ENCODE measurements at places on chromosomes 3 and 15.

- H3K4me1 ChIP-seq = peaks cover 8% of the 10 kb centered on the region
- peaks cover 9% of the 10 kb centered on the region for H3K27me3 ChIP-seq
- no peak overlapping the region for H3K27ac ChIP-seq
- DNase-seq = no peak
- H3K36me3 ChIP-seq = no peaks in the 10 kb centered on the region
- H3K4me3 ChIP-seq = no peak overlapping the region
Observed at GRCh38 chr3:129028866-129029265, 27.8 kb downstream of the EFCC1 start.

DNA sequence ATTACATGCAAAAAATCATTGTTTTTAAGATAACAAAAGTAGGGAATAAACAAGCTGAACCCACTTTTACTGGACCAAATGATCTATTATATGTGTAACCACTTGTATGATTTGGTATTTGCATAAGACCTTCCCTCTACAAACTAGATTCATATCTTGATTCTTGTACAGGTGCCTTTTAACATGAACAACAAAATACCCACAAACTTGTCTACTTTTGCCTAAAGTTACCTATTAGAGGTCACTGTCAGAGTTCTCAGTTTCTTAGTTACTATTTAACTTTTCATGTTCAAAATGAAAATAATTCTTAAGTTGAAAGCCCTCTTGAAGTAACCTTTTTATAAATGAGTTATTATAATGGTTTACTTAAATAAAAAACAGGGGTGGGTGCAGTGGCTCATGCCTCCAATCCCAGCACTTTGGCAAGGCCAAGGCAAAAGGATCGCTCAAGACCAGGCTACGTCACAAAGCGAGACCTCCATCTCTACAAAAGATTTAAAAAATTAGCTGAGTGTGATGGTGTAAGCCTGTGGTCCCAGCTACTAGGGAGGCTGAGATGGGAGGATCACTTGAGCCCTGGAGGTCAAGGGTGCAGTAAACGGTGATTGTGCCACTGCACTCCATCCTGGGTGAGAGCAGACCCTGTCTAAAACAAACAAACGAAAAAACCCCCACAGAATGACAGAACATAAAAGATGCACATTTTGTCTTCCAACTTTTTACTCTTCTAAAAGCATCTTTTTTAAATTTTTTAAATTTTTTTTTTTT lies 16.0 kb downstream of the ACTR8 start:
- no peak for DNase-seq
- peaks cover 23% of the 10 kb centered on the region for H3K36me3 ChIP-seq
- H3K27ac ChIP-seq = no peak overlapping the region
- no peaks in the 10 kb centered on the region for H3K4me1 ChIP-seq
- H3K4me3 ChIP-seq = no peak overlapping the region

DNA sequence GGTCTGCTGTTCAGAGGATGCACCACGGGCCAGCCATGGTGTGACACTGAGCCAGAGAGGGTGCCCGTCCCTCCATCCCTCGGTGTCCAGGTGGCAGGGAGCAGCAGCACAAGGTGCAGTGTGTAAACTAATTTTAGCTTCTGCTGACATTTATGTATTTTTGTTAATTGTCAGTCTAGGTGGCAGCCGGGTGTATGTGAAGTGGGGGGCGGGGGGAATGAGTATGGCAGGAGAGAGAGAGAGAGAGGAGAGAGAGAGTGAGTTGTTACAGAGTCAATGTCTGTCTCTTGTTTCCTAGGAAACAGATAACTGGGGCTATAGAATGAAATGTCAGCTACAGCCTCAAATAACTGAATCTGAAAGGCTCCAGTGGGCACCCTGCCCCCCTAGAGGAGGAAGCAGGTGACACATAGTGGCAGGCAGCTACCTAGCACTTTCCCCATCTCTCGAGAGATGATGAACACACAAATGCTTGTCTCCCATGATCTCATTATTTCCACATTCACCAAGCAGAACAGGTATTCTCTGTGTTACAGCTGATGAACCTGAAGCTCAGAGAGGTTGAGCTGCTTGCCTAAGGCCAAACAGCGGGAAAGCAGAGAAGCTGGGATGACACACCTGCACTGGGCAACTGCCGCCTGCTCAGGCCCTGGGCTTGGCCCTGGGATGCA lies 24.7 kb downstream of the RASGRF1 start:
- DNase-seq = no peak
- H3K4me3 ChIP-seq = no peak overlapping the region
- H3K36me3 ChIP-seq = no peaks in the 10 kb centered on the region
- peaks cover 21% of the 10 kb centered on the region for H3K27me3 ChIP-seq
- H3K4me1 ChIP-seq = peaks cover 6% of the 10 kb centered on the region
- H3K27ac ChIP-seq = no peak overlapping the region

DNA sequence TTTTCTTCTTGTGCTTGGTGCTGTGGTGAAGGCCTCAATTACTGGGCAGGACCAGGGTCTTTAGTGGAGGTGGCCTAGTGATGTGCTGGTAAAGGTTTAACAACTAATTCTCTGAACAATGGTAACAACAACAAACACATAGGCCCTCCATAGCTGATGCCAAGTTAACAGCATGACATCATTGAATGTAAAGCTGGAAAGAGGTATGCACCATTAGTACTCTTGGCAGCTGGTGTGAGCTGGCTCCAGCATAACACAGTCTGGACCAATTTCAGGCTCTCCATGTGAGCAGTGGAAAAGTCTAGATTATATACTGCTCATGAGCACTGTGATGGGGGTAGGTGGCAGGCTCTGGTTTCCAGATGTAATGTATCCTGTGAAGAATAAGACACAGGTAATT lies 61.8 kb downstream of the SLC7A14 start:
- no peaks in the 10 kb centered on the region for H3K36me3 ChIP-seq
- H3K4me3 ChIP-seq = no peak overlapping the region
- no peak overlapping the region for H3K27ac ChIP-seq
- no peaks in the 10 kb centered on the region for H3K27me3 ChIP-seq
- H3K4me1 ChIP-seq = peaks cover 15% of the 10 kb centered on the region
- DNase-seq = no peak

- no peak overlapping the region for H3K4me3 ChIP-seq
- no peaks in the 10 kb centered on the region for H3K27me3 ChIP-seq
- DNase-seq = no peak
- no peak overlapping the region for H3K27ac ChIP-seq
- H3K4me1 ChIP-seq = peaks cover 5% of the 10 kb centered on the region
- peaks cover 4% of the 10 kb centered on the region for H3K36me3 ChIP-seq
Observed at GRCh38 chr3:188316723-188317070, 162.7 kb downstream of the LPP start.

DNA sequence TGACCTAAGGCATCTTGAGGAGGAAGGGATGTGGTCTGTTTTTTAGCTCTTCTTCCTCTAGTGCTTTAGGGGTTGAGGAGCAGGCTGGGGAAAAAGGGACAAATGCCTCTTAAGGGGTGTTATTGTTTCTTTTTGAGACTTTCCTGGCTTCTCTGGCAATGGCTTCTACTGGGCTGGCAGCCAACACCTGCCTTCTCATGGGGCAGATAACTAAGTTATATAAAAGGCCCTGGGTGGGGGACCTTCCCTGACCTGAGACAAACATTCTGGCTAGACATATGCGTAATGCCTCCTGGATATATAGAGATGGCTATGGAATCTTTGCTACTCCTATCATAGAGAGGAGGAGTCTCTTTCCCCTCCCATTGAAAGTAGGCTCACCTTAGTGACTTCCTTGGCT lies 179.2 kb upstream of the PROK2 start:
- H3K27me3 ChIP-seq = peaks cover 55% of the 10 kb centered on the region
- H3K27ac ChIP-seq = no peak overlapping the region
- no peaks in the 10 kb centered on the region for H3K36me3 ChIP-seq
- H3K4me3 ChIP-seq = no peak overlapping the region
- no peaks in the 10 kb centered on the region for H3K4me1 ChIP-seq

DNA sequence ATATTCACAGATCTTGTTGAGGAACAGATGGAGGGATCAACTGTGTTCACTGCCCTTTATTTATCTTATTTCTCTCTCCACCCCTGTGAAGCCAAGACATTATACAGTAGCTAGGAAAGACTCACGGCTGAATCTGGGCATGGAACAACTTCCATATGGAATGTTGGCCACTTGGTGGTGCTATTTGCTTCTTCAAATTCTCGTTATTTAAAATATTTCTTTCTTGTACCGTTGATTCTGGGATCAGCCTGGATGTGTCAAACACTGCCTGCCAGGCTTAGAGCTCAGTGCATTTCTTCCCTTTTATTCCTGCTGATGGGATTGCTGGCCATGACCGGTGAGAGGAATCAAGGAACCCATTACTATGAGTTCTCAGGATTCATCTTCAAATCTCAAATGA lies 17.5 kb upstream of the GASK1A start:
- H3K36me3 ChIP-seq = no peaks in the 10 kb centered on the region
- peaks cover 46% of the 10 kb centered on the region for H3K27me3 ChIP-seq
- no peak overlapping the region for H3K4me3 ChIP-seq
- H3K27ac ChIP-seq = no peak overlapping the region
- no peak for DNase-seq
- H3K4me1 ChIP-seq = no peaks in the 10 kb centered on the region

GRCh38 chr15:48999314-48999713 lies 35.6 kb upstream of the SHC4 start:
- no peak for DNase-seq
- H3K27me3 ChIP-seq = no peaks in the 10 kb centered on the region
- H3K36me3 ChIP-seq = peaks cover 42% of the 10 kb centered on the region
- no peak overlapping the region for H3K27ac ChIP-seq
- no peak overlapping the region for H3K4me3 ChIP-seq

DNA sequence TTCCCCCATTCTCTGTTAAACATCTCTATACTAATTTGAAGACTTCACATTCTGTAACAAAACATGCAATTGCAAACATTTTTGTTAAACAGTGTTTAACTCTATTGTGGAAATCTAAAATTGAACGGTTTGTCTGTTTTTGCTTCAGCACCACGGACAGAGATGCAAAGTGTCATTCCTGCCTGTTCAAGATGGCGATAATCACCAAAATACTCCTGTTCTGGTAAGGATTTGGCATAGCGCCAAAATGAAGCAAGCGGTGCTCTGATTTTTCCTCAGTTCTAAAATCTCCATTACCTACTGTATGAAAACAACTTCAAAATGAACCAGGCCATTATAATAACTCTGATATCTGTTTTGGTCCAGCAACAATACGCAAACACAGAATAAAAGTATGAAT lies 129.7 kb upstream of the TUSC7 start:
- no peak for DNase-seq
- H3K36me3 ChIP-seq = no peaks in the 10 kb centered on the region
- H3K27me3 ChIP-seq = no peaks in the 10 kb centered on the region
- no peak overlapping the region for H3K4me3 ChIP-seq
- H3K4me1 ChIP-seq = no peaks in the 10 kb centered on the region

DNA sequence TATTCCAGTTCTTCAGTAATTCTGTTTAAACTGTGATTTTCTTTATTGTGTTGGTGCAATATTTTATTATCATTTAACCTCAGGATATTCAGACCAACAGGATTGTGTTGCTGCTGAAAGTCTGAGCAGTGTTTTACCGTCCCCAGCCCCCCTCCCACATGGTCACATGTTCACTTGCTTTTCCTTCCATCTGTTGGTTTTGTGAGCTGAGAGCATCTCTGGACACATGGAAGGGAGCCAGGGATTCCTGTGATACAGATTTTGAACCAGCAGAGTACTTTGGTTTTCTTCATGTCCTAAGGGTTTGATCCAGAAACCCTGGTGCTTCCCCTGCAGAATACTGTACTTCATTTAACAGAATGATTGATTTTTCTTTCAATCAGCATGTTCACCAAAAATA lies 11.9 kb downstream of the ARRDC4 start:
- no peak for DNase-seq
- no peak overlapping the region for H3K4me3 ChIP-seq
- H3K36me3 ChIP-seq = peaks cover 27% of the 10 kb centered on the region
- H3K4me1 ChIP-seq = no peaks in the 10 kb centered on the region

- H3K36me3 ChIP-seq = no peaks in the 10 kb centered on the region
- no peak overlapping the region for H3K27ac ChIP-seq
- no peak for DNase-seq
Observed at GRCh38 chr15:100809587-100809986, 70.0 kb upstream of the ALDH1A3 start.

DNA sequence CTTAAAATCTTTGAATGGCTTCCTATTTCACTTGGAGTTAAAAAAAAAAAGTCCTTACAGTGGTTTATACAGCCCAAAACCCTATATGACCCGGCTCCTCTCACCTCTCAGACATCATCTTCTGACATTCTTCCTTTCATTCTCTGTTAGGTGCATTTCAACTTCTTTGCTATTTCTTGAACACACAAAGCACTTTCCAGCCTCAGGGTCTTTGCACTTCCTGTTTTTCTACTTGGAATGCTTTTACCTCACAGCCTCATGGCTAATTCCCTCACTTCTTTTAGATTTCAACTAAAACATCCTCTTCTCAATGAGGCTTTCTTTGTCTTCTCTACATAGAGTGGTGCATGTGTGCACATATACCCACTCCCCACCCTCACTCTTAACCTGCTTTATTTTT lies 91.0 kb upstream of the MB21D2 start:
- H3K4me3 ChIP-seq = no peak overlapping the region
- no peak for DNase-seq
- no peaks in the 10 kb centered on the region for H3K36me3 ChIP-seq
- no peaks in the 10 kb centered on the region for H3K27me3 ChIP-seq
- no peaks in the 10 kb centered on the region for H3K4me1 ChIP-seq
- H3K27ac ChIP-seq = no peak overlapping the region

DNA sequence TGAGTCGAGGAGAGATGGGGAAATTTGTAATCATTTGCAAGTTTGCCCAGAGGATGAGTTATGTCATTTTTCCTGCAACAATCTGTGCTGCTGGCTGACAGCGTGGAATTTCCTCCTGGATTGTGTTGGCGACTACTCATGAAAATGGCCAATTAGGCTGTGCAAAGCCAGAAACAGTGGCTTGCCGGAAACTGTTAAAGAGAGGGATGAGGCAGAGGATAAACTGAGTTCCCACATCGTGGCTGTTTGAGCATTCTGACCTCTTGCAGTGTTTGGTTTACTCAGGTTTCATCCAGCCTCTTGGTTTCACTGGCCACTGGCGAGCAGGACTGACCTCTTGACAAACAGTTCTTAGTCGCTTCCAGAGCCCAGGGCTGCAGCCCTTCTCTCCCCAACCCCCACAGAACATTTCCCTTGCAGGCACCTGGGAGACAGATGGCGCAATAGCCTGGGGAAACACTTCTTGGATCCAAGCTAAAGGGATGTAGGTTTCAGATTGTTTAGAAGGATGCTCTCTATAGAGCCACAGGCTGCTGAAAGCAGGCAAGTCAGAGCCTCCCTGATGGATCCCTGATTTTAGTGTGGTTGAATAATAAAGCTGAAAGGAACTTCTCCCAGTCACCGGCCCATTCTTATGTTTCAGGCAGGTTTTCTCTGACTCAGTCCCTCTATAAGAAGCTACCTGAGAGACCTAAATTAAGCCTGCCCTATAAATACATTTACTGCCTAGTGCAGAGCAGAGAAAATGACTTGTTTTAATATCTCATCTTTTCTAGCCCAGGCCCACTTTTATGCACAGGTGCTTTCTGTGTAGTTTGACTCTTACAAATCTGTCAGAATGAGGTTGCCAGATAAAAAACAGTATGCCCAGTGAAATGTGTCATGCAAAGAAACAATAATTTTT lies 92.8 kb upstream of the UBE2E1 start:
- peaks cover 22% of the 10 kb centered on the region for H3K27me3 ChIP-seq
- no peaks in the 10 kb centered on the region for H3K36me3 ChIP-seq
- peaks cover 34% of the 10 kb centered on the region for H3K4me1 ChIP-seq
- H3K27ac ChIP-seq = peak overlapping the region; percentile 29
